T-helper 1 cell (primary cell): ENCODE measurements at places on chromosomes 16 and 17.

- DNase-seq = no peak
Observed at GRCh38 chr17:55699181-55699860, 23.3 kb downstream of the TMEM100 start.

DNA sequence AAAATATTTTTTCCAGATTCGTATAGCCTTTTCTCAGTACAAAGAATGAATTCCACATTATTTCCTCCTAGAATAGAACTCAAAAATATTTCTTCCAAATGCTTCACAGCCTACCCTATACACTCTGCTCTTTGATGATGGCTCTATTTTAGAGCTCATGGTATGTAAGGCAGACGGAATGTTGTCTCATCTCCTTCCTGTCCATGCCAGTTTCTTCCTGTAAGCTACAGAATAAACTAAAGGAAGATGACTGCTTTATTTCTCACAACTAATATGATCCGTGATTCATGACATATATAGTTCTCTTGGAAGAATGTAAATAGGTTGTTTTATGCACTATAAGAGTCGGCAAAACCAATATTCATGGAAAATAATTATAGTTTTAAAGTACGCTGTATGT, 723.1 kb downstream of the CDH11 start:
- DNase-seq = no peak

GRCh38 chr16:67842509-67843342, 606 bp downstream of the THAP11 start:
- peak; percentile 37 for DNase-seq

GRCh38 chr17:39131616-39132015, 19.8 kb downstream of the PLXDC1 start:
- no peak for DNase-seq

DNA sequence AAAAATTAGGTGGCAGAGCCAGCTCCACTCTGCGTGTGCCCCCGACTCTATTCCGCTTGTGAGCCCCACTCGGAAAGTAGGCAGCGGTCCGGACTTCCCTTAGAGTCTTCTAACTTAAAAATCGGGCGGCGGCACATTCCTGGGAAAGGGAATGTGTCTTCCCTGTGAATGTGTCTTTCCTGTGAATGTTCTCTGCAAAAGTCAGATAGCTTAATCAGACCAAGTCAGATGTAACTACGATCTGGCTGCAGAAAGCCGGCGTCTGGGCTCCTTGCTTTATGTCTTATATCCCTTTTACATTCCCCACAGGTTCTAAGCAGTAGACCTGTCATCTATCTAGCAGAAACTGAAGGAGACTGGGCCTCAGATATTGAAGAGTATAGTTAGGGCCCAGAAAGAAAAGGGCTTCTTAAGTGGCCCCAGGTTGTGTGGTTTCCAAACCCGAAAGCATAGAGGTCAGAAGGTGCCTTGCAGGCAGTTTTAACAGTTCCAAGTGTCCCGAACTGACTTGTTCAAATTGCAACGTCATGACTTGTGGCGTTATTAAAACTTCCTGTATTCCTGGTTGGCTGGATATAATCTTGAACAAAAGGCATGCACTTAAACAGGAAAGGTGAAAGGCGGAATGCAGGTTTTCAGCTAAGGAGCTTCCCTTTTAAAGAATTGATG, 601 bp downstream of the PHKB start:
- no peak for DNase-seq
